ENCODE measurements at places on chromosomes 16 and 17. TPM values are rescaled to one million over a fixed set of nuclear protein-coding genes. Genes with fewer than 3 reads are reported as not detected.
A peak's percentile ranks its signal among the peaks of the same experiment; 100 is the strongest.

The C16orf74 gene
- total RNA-seq, result 1.8 TPM

DNA sequence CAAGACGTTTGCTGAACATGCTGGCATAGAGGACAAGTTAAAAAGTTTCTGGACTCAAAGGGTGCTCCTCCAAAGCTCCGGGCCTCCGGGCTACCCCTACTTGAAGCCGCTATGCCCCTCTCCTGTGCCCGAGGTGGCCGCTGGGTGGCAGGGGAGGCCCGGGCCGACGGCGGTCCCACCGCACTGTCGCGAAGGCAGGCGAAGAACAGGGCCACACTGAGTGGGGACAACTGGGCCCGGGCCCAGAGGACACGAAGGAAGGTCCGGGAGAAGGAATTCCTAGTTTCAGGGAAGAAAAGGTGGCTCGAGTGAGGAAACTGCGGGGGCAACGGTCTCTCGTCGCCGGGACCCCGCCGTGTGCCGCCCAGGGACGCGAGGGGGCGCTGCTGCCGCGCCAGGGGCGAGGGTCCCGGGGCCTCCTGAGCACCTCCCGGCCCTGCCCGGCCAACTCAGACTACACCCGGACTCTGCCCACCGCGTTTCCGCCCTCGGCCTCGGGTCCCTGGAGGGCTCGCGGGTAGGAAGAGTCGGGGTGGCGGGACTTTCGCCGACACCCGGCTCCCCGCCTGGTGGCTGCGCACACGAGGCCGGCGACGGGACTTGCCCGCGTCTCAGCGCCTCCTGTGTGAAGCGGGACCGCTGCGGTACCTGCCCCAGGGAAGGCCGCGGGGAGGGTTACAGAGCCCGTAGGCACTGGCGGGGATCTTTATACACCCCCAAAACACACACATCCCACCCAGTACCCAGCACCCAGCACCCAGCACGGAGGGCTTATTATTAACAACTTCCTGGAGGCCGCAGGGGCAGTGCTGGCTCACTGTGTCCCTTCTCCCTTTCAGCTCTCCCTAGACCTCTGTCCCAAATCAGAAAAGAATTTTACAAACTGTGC is 772 bp upstream of the CHCT1 start:
- DNase-seq, result peak; percentile 67

DNA sequence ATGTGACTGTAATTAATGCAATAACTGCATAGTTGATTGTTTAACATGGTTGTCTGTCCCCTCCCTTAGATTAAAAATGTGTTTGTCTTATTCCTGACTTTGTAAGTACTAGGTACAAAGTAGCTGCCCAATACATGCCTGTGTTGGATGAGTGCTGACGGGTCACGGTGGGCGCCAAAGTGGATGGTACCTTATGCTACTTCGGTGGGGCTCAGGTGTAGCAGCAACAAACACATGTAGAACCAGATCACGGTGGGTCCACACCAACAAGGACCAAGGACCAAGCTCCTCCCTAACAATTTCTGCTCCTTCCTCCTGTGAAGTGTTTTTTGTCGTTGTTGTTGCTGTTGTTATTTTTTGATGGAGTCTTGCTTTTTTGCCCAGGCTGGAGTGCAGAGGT is 46.4 kb upstream of the ZFHX3 start:
- DNase-seq, result no peak

DNA sequence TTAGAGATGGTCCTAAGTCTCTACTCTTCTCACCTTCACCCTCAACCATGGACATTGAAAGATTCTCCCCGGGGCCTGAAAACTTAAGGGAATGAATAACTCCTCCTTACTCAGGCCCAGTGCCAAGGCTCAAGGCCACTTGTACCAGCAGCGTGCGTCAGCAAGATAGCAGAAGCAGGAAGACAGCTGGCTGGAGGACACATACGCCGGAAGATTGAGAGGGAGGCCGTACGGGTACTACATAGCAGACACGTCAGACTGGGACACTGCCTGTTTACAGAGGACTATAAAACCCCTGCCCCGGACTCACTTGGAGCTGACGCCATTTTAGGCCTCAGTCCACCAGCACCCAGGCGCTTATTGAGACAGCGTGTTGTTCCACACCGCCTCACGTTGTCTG is 75.8 kb upstream of the MED13 start:
- DNase-seq, result no peak

The EVPLL gene
- total RNA-seq, result 0.10 TPM

GRCh38 chr17:32112416-32112815 is 29.9 kb upstream of the RHOT1 start:
- no peak for DNase-seq

- DNase-seq, result no peak
Observed at GRCh38 chr16:48611329-48612137, 1.6 kb upstream of the N4BP1 start.

The SMIM36 gene
- not detected for total RNA-seq

The MARVELD3 gene
- 1.6 TPM for total RNA-seq

- no peak for DNase-seq
Observed at GRCh38 chr16:58842156-58842555, 108.0 kb upstream of the GOT2 start.

The C16orf46 gene
- 5.4 TPM for total RNA-seq

DNA sequence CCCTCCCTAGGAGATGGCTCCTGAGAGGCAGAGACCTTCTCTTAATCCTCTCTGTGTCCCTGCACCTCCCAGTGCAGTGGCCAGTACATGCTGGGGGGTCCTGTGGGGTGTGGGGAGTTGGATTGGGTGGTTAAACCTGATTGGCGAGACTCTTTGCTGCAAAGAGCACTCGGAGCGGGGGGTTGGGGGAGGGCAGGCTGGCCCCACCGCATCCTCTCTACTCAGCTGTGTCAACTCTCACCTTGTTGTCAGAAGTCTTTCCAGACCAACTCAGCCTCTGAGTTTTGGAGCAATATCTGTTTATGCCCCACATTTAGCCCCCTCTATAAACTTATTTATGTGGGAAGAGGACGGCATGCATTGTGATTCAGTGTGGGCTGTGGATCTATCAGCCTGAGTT is 40.0 kb downstream of the SMARCE1 start:
- no peak for DNase-seq

Measured in spinal cord (tissue), 10 donors.